ENCODE measurements at places on chromosomes 12 and 14. TPM values are rescaled to one million over a fixed set of nuclear protein-coding genes. Genes with fewer than 3 reads are reported as not detected.

RTL1 gene
- not detected for total RNA-seq

HOXC10 gene
- not detected for total RNA-seq

SLCO1A2 gene
- total RNA-seq = not detected

DNAI7 gene
- total RNA-seq = 0.08 TPM

MYH6 gene
- total RNA-seq = not detected

CGRRF1 gene
- 7.1 TPM for total RNA-seq

MIPOL1 gene
- 7.6 TPM for total RNA-seq

MIP gene
- not detected for total RNA-seq

GPX2 gene
- not detected for total RNA-seq

EFS gene
- total RNA-seq = 1.1 TPM

DAO gene
- total RNA-seq = not detected

PARP2 gene
- 6.7 TPM for total RNA-seq

TULP3 gene
- total RNA-seq = 14.9 TPM

LMNTD1 gene
- total RNA-seq = not detected

MYF6 gene
- total RNA-seq = not detected

TAS2R42 gene
- not detected for total RNA-seq

PPM1H gene
- 1.3 TPM for total RNA-seq

MANSC4 gene
- not detected for total RNA-seq

CLMN gene
- 0.23 TPM for total RNA-seq

SERPINA1 gene
- total RNA-seq = not detected

TEAD4 gene
- 9.6 TPM for total RNA-seq

OAS3 gene
- total RNA-seq = 2.6 TPM

SLC6A13 gene
- total RNA-seq = 0.38 TPM

GSC gene
- not detected for total RNA-seq

AQP6 gene
- total RNA-seq = under 0.01 TPM

RERG gene
- total RNA-seq = 0.08 TPM

KRT83 gene
- total RNA-seq = not detected

ZNF605 gene
- total RNA-seq = 8.2 TPM

WIF1 gene
- not detected for total RNA-seq

GRIP1 gene
- 1.8 TPM for total RNA-seq

SIX4 gene
- total RNA-seq = 6.5 TPM

KRT72 gene
- total RNA-seq = not detected

TEX52 gene
- total RNA-seq = not detected

DDN gene
- total RNA-seq = not detected

TMPO gene
- total RNA-seq = 42.0 TPM

SDSL gene
- 21.7 TPM for total RNA-seq

CEP83 gene
- total RNA-seq = 6.7 TPM

IAPP gene
- total RNA-seq = not detected

ARHGEF40 gene
- total RNA-seq = 26.4 TPM

POLE2 gene
- 4.9 TPM for total RNA-seq

SYCP3 gene
- total RNA-seq = 0.08 TPM

ACOT2 gene
- 15.2 TPM for total RNA-seq

ANG gene
- total RNA-seq = 8.0 TPM
